ENCODE measurements at places on chromosomes 2 and 18. TPM values are rescaled to one million over a fixed set of nuclear protein-coding genes. Genes with fewer than 3 reads are reported as not detected.

The SLC9A4 gene
- polyA plus RNA-seq, result not detected

The XDH gene
- not detected for polyA plus RNA-seq

The ZFP36L2 gene
- polyA plus RNA-seq, result 16.1 TPM

DNA sequence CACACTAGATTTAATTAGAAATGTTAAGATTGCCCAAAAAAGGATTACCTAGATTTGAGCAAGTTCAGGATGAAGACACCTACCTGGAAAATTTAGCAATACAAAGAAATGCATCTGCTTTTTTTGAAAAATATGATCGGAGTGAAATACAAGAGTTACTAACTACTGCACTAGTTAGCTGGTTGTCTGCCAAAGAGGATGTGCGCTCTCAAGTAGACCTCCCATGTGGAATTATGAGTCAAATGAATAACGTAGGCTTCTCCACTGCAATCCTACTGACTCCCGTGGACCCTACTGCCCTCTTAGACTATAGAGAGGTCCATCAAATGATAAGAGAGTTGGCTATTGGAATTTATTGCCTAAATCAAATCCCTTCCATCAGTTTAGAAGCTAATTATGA is 2.0 kb downstream of the ANKAR start:
- DNase-seq, result no peak

DNA sequence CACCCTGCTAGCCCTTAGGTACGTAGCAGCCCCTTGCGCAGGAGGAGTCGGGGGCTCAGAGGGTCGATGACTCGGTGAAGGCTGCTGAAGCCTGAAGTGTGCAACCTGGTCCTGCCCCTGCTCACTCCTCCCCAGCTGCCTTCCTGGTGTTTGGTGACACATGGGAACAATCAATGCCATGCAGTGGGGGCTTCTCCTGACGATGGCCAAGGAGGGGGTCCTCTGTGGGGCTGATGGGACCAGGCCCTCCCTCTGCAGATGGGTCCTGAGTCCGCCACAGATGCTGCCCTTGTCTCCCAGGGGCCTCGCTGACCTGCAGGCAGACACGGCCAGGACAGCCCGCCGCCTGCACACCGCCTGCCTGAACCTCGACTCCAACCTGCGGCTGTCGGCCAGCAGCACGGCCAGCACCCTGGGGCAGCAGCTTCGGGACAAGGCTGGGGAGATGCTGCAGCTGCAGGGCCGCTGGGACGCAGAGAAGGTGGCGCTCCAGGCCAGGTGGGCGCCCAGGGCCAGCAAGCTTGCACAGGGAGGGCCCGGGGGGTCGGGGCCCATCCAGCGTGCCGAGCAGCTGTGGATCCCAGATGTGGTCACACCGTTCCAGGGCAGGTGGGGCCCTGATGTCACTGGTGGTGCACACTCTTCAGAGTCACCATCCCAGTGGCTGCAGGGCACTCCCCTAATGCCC is 24.6 kb downstream of the CROCC2 start:
- no peak for DNase-seq

DNA sequence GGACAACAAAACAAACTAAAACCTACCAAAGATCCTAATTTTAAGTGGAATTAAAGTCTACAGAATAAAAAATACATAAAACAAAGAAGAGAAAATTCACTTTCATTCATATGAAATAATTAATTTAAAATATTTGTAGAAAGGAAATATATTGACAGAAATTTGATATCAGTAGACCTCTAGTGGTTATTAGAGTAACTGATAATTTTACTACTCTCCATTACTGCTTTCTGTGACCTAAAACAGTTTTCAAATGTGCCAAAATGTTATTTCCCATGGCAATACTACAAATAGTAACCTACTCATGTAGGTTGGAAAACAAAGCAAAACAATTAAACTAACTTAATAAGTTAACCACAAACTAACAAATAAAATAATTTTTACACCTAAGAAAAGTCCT is 147.1 kb downstream of the NOL4 start:
- DNase-seq, result no peak

- peak; percentile 72 for DNase-seq
Measured at GRCh38 chr2:43019025-43019367, 207.4 kb downstream of the ZFP36L2 start.

GRCh38 chr2:60515721-60516226 is 37.7 kb downstream of the BCL11A start:
- no peak for DNase-seq

GRCh38 chr18:62081761-62082294 is 105.0 kb downstream of the PIGN start:
- no peak for DNase-seq

Data from brain (organoid and tissue), 16 donors.